ENCODE measurements at places on chromosomes 3 and 15.
A peak's percentile ranks its signal among the peaks of the same experiment; 100 is the strongest.

DNA sequence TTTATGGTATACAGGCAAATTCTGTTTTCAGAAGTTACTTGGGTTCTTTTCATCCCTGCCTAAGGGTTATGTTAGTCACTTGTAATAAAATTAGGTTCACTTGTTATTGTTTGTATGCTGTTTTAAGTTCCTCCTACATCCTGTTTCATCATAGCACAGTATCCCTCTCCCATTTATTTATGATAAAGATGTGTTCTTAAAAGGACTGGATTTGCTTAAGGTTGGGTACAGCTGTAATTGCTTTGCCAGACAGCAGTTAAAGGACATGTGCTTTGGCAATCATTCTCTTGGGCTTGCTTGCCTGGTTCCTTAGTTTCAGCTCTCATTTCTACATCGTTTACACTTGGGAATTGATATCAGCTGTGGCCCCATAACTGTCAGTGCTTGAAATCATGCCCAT lies 11.7 kb downstream of the ATP2C1 start:
- DNase-seq = no peak

DNA sequence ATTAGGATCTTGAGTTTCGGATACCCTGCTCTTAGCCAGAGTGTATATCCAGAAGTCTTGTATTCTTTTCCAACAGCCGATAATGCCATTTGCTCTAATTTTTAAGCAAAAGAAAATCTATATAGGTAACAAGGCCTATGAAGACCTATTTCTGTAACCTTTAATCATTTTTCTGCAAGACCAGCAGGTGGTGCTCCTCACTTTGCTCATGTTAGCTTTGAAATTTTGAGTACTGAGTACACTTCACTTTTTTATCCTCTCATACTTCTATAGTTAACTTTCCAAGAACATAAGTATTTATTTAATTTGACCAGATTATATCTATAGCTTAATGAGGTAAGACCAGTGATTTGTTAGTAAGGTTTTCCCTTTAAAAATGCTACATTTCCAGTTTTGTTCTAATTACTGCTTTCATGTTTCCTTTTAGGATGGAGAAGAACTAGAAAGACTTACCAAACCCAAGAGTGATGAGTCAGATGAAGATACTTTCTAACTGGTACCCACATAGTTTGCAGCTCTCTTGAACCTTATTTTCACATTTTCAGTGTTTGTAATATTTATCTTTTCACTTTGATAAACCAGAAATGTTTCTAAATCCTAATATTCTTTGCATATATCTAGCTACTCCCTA lies 20.5 kb downstream of the SLC35A5 start:
- DNase-seq = peak; percentile 45

- no peak for DNase-seq
Measured at GRCh38 chr3:65662095-65662494, 376.6 kb downstream of the MAGI1 start.

- DNase-seq = peak; percentile 95
Measured at GRCh38 chr15:39127925-39128617, 452.8 kb upstream of the THBS1 start.

DNA sequence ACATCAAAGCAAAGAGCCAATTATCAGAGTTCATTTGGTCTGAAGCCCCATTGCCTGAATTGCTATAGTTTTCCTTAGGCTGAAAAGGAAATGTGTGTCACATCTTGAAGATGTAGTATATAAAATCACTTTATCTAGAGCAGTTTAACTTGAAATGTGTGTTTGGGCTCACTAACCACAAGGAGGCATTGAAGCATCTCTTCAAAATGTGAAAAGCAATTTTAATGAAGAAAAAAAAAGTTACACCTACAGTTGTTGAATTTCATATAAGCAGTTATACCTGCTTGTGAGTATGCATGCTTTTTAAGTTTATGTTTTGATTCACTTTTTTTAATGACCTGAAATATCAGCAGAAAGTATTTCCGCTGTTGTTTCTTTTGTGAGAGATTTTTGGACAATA lies 129.3 kb downstream of the IQCH start:
- DNase-seq = peak; percentile 5

- DNase-seq = no peak
Measured at GRCh38 chr15:90911302-90911623, 8.2 kb downstream of the MAN2A2 start.

Measured in ACHN (cell line).